ENCODE measurements at places on chromosomes 3 and 15. TPM values are rescaled to one million over a fixed set of nuclear protein-coding genes. Genes with fewer than 3 reads are reported as not detected.

GRCh38 chr3:100105501-100105900, 8.8 kb downstream of the FILIP1L start:
- no peak for DNase-seq

GRCh38 chr3:153484842-153485241, 322.8 kb downstream of the RAP2B start:
- DNase-seq: no peak

- no peak for DNase-seq
Measured at GRCh38 chr3:150328654-150329040, 79.5 kb upstream of the TSC22D2 start.

- no peak for DNase-seq
Measured at GRCh38 chr3:18738393-18739098, 313.4 kb upstream of the SATB1 start.

DNA sequence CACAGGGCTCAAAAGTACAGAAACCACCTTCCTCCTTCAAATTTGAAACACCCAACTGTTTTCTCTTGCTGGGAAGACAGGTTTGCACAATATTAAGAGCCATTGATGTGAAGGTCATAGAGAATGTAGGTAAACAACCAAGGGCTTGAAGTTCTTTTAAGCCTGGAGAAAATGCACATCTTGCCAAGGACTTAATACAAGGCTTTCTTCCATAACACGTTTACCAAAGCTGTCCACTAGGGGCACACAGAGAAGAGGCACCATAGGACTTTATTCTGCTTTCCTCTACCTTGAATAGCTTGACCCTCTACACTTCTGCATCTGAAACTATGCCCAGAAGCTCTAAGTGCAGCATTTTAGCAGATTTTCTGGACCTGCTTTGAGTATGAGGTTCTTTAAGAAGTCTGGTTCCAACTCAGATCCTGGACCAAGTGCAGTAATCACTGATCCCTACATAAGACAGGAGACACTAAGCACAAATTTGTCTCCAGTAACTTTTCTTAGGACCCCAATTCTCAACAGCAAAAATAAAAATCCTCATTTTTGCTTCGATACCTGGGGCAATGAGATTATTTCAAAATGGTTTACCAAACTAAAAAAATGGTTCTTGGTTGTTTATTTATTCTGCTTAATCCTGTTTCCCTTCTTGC, 138.0 kb downstream of the FBN1 start:
- DNase-seq: no peak

- DNase-seq: peak; percentile 77
Measured at GRCh38 chr3:45938864-45939263, 4.4 kb upstream of the CXCR6 start.

- DNase-seq: no peak
Measured at GRCh38 chr3:165815682-165816081, 21.5 kb downstream of the BCHE start.

GRCh38 chr15:77053709-77054108, 17.2 kb downstream of the TSPAN3 start:
- no peak for DNase-seq

- no peak for DNase-seq
Measured at GRCh38 chr3:186281176-186281575, 80.9 kb downstream of the DGKG start.

DNA sequence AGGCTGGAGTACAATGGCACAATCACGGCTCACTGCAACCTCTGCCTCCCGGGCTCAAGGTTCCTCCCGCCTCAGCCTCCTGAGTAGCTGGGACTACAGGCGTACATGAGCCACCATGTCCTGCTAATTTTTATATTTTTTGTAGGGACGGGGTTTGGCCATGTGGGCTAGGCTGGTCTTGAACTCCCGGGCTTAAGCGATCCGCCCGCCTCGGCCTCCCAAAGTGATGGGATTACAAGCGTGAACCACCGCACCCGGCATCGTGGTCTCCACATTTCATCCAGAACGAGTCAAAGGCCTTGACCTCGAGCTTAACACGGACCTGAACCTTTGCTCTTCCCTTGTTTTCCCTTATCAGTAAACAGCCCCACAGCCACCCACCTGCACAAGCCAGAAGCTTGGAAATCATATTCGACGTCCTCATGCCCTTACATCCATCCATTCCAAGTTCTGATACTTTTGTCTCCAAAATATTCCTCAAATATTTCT, 1.4 kb upstream of the PTPN23 start:
- peak; percentile 60 for DNase-seq

- DNase-seq: no peak
Measured at GRCh38 chr3:37979541-37980461, 10.8 kb upstream of the VILL start.

GRCh38 chr15:94119298-94119811, 112.0 kb upstream of the MCTP2 start:
- no peak for DNase-seq

DNA sequence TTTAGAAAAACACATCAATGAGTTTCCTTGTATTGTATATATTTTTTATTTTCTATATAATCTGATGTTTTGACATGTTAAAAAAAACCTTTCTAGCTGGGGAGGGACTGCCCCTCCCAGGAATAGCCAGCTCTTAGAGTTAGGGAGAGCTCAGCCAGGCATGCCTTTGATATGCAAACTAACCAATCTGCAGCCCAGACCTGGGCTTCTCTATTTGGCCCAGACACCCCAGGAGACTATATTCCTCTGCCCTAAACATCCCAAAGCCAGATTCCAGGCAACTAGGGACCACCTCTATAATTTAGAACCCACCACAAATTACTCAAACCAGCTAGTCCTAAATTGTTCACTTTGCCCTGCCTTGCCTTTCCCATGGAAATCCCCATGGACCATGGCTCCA, 390.9 kb upstream of the ADAMTS9 start:
- no peak for DNase-seq

DNA sequence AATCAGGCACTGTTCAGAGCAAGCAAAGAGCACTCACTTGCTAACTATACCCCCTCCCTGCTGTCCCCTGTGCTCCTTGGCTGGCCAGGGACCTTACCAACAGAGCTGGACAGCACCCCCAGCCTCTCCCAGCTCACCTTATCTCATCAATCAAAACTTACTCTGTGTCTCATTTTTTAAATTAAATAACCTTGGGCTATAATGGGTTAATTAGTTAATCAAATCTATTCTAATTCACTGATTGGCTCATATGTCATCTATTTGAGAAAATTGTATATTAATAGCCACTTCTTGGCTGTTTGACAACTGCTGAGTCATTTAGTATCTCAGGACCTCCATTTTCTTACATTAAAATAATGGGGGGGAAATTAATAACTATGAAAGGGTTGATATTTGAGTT, 22.9 kb downstream of the IL5RA start:
- no peak for DNase-seq

GRCh38 chr3:55728461-55729100, 241.5 kb upstream of the WNT5A start:
- no peak for DNase-seq

DNA sequence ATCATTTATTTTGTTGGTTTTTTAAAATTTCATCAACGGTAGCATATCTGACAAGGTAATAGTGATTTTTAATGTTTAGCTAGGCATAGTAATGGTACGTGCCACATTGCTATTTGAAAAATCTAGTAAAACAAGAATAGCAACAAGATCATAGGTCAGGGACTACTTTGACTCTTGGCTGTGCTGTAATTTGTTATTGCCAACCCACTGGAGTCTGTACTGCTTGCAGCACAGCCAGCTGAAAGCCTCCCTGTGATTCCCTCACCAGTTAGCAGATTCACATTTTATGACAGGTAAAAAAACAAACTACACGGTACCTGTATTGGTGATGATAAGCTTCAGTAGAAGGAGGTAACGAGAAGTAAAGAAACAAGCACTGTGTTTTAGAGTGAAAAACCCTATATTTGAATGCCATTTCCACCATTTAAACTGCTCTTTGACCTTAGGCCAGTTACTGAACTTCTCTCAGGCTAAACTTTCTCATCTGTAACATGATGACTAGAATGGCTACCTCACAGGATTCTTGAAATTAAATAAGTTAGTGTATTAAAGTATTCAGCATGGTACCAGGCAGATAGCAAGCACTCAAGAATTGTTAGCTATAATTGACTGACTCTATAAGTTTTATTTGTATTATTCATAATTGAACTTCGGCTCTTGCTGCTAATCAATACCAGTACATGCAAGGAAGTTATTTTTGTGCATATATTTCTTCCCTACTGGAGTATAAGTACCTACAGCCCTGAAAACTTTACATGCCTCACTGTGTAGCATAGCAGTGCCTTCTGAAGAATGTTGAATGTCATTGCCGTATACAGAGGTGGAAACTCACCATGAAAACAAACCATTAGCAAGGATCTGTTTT, 16.1 kb downstream of the FILIP1L start:
- DNase-seq: peak; percentile 56

DNA sequence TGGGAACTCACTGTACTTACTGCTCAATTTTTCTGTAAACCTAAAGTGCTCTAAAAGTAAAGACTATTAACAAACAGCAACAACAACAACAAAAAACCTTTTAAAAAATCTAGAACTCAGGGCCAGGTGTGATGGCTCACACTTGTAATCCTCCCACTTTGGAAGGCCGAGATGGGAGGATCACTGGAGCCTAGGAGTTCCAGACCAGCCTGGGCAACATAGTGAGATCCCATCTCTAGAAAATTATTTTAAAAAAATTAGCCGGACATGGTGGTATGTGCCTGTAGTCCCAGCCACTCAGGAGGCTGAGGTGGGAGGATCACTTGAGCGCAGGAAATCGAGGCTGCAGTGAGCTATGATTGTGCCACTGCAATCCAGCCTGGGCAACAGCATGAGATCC, 161.8 kb downstream of the NUP210 start:
- no peak for DNase-seq

- no peak for DNase-seq
Measured at GRCh38 chr15:53713218-53713617, 46.2 kb downstream of the WDR72 start.

DNA sequence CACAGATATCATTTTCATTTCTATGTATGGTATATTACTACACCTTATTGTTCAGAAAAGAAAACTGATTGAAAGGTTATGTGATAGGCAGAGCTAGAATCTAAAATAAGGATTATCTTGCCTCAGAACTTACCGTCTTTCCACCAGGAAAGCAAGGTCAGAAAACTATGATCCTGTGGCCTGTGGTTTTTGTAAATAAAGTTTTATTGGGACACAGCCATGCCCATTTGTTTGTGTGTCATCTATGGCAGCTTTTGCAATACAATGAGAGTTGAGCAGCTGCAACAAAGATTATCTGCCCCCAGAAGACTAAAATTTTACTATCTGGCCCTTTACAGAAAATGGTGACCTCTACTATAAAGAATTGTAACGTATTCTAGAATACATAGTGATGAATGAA, 314.7 kb upstream of the SLCO3A1 start:
- DNase-seq: no peak

DNA sequence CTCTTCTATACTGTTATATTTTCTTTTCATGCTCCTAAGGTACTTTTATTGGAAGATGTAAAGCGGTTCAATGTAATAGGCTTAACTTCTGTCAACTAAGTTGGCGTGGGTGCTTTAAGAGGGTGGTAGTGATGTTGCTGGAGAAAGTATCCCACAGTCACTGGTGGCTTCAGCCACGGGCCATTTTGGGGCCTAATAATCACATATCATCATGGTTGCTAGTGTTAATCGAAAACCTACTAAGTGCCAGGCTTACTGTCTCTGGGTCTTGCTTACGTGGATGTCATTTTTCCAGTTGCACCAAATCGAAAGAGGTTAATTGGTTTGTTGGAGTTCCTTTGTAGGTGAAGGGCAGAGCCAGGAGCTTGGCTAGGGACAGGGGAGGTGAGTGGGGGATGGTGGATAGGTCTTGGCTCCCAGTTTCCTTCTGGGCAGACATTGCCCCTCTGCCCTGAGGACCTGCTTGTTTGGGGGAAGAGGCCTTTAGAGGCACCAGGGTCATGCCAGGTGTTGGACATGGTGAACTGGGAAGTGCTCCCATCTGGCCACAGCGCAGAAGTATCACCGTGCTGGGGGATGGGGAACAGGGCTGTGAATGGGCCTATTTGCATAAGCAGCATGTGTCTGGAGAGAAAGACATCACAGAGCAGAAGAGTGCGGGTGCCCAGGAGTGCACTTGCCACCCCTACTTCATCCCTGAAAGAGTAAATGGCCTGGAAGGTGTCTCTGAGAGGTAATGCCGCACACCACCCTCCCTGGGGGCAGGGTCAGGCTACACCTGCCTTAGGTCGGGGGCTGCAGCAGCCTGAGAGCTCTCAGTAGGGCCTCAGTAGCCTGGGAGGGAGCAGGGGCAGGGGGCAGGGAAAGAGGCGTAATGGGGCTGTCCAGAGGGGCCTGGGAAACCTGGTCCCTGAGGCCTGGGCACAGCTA, 62.4 kb upstream of the POLG start:
- no peak for DNase-seq

DNA sequence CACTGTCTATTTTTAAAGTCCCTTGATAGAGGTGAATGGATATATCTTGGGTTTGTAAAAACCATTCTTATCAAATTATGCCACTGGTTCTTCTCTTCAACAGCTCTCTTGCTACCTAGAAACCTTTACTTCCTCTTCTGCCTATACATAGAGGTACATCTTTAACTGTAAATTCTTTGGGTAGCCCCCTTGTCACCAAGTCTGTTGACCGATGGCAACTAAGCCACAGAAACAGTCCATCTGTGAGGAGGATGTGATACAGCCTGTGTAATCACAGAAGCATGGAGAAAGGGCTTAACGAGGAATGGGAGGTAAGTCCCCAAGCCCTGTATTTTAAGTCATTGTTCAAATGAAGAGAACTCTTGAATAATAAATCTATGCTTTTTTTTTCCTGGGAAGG, 246.5 kb upstream of the MDFIC2 start:
- no peak for DNase-seq

DNA sequence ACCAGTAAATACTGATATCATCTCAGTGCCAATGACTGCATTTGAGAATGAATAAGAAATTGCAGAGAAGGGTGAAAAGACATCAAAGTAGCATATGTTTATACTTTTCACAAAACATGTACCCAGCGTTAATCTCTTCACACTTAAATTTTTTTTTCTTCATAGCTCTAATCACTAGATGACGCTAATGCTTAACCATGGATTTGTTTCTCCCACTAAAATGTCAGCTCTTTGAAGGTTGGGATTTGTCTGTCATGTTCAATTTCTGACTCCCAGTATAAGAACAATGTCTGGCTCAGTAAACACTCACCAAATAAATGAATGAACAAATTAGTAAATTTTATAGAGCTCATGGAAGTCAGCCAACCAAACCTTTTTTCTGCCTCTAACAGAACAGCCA, 78.3 kb upstream of the LMCD1 start:
- no peak for DNase-seq

- DNase-seq: no peak
Measured at GRCh38 chr3:193030276-193030675, 112.6 kb upstream of the MB21D2 start.

The DNAH12 gene
- 0.20 TPM for total RNA-seq

The SPESP1 gene
- total RNA-seq: 0.48 TPM

The CFAP92 gene
- total RNA-seq: not detected

The GOLGA6L4 gene
- total RNA-seq: 2.2 TPM

The ZBED2 gene
- total RNA-seq: 0.20 TPM

The TEX55 gene
- not detected for total RNA-seq

The GRAMD2A gene
- not detected for total RNA-seq

The KLHL18 gene
- total RNA-seq: 9.4 TPM

The PLSCR1 gene
- total RNA-seq: 21.3 TPM

The ISLR gene
- total RNA-seq: 2.3 TPM

The SCN11A gene
- 0.15 TPM for total RNA-seq

The GRIP2 gene
- 0.40 TPM for total RNA-seq

The ELL3 gene
- total RNA-seq: 2.4 TPM

The MME gene
- total RNA-seq: 66.3 TPM

The ROPN1 gene
- not detected for total RNA-seq

The DPPA4 gene
- 1.8 TPM for total RNA-seq
